ENCODE measurements at places on chromosomes 2 and 18. TPM values are rescaled to one million over a fixed set of nuclear protein-coding genes. Genes with fewer than 3 reads are reported as not detected.

The PARD6G gene
- total RNA-seq = 3.8 TPM

The CHRND gene
- not detected for total RNA-seq

The TAF1B gene
- 21.9 TPM for total RNA-seq

The CGREF1 gene
- total RNA-seq = 8.6 TPM

GRCh38 chr18:69239849-69240674 is 160.6 kb upstream of the DOK6 start:
- no peaks in the 10 kb centered on the region for H3K27me3 ChIP-seq
- no peaks in the 10 kb centered on the region for H3K4me1 ChIP-seq
- H3K27ac ChIP-seq = no peak overlapping the region
- H3K36me3 ChIP-seq = no peaks in the 10 kb centered on the region

DNA sequence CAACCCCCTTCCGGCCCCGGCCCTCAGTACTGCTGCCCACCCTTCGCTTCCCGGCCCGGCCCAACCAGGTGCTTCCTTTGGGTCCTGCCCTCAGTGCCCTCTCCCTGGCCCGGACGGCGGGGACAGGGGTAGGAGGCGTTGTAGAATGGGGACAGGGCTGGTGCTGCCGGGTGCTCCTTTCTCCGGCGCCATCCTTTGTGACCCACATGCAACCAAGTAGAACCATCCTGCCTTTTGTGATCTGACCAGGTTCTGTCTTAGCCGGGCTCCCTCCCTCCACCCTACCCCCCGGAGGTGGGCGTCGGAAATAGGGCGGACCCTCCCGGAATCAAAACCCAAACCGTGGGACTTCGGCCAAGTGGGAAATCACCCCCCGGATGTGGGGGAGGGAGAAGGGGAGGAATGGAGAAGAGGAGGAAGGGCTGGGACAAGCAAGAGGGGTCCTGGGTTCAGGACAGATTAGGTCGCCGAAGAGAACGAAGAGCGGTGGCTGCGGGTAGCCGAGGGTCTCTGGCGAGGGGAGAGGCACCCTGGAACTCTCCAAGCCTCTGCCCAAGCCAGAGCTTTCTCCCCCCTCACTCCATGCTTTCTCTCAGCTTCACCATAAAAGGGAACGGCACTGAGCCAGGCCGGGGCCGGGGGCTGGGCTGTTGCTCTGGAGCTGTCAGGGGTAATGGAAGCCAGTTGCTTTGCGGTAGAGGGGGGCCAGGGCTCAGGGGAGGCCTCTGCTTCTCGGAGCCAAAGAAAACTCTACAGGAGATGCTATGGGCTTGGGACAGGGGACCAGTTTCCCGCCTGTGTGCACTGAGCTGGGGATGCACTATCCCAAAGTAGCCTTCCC is 756 bp upstream of the OST4 start:
- H3K36me3 ChIP-seq = no peaks in the 10 kb centered on the region
- H3K4me3 ChIP-seq = peak overlapping the region; percentile 50
- H3K4me1 ChIP-seq = no peaks in the 10 kb centered on the region
- peak; percentile 91 for DNase-seq

DNA sequence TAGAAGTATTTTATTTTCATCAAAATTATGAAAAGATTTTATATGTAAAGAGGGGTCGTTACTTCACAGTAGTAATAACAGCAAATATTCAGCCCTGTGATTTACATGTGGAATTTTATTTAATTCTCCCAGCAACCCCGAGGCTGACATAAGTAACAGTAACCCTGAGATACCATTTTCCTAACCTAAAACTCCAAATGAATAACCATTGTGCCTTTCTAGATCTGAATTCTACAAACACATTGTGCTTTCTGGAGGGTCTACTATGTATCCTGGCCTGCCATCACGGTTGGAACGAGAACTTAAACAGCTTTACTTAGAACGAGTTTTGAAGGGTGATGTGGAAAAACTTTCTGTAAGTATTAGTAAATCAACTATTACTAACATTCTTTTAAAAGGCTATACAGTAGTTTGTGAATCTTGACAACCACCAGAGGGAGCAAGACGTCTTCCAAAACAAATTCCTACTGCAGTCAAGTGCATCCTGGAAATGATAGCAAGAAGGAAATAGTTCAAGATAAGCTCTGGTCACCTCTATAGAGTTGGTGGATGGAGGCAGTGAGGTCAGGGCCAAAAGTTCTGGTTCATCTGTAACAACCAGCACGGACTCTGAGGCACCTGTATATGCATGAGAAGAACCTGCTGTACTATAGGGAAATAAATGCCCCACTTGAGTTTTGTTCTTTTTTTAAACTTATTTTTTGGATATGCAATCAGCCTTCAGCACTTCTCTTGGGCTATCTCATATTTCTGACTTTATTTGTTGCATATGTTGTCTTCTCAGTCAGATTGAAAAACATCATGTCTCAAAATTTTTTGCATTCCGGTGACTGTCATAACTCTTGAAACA is 37.4 kb downstream of the ACTR2 start:
- H3K4me3 ChIP-seq = no peak overlapping the region
- DNase-seq = no peak
- H3K27me3 ChIP-seq = no peaks in the 10 kb centered on the region
- H3K4me1 ChIP-seq = no peaks in the 10 kb centered on the region
- H3K36me3 ChIP-seq = no peaks in the 10 kb centered on the region
- no peak overlapping the region for H3K27ac ChIP-seq

- no peak overlapping the region for H3K4me3 ChIP-seq
- H3K36me3 ChIP-seq = no peaks in the 10 kb centered on the region
- no peaks in the 10 kb centered on the region for H3K4me1 ChIP-seq
- no peak overlapping the region for H3K27ac ChIP-seq
- DNase-seq = no peak
- H3K27me3 ChIP-seq = no peaks in the 10 kb centered on the region
Measured at GRCh38 chr2:112757265-112757664, 7.1 kb downstream of the CKAP2L start.

Data from aorta (tissue), 5 donors.